Stimulated activated naive CD4-positive, alpha-beta T cell treated with Interleukin-2 at 50 U/mL for 16 hours (primary cell): ENCODE measurements at places on chromosomes 5 and 9.

DNA sequence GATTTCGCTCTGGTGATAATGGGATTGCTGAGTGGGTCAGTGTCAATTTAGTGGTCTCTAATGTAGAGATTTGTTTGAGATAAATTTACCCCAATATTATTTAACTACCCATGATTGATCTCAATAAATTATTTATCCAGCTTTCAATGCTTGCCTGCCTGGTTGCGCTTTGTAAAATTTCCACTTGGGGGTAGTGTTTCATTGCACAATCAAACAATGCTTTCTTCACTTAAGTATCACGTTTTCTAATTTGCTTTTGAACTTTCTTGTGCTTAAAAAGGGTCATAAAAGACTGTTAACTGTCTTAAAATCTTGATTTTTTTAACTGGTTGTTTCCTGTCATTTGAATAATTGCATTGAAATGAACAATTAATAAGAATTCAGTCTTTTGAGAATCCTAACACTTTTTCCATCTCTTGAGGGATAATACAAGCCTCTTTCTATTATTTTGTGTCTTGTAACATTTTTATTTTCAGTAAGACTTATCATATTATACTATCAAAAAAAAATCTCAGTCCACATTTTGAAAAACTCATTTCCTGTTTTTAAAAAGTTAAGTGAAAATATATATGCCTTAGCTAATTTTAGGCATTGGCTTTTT, 18.7 kb downstream of the HSD17B4 start:
- DNase-seq = no peak

DNA sequence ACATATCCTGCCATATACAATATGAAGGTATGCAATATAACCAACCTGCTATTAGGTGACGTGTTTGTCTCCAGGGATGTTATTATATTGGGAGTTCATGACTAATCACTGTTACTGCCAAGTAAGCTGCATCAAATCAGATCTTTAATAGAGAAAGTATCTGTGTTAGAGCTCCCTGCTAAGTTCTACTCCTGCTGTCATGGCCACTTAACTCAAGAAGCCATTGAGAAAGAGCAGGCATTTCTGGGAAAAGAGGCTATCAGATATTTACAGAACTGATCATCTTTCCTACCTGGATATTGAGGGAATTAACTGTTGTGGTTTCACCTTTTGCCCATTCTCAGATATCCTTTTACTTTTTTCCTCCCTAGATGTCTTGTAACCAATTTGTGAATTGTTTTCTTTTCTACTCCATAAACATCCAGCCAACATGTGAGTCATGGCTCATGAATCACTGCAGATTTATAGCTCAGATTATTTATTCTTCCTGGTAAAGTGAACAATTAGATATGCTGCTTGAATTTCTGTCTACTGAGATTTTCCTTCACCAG, 634.8 kb upstream of the FAM174A start:
- no peak for DNase-seq

DNA sequence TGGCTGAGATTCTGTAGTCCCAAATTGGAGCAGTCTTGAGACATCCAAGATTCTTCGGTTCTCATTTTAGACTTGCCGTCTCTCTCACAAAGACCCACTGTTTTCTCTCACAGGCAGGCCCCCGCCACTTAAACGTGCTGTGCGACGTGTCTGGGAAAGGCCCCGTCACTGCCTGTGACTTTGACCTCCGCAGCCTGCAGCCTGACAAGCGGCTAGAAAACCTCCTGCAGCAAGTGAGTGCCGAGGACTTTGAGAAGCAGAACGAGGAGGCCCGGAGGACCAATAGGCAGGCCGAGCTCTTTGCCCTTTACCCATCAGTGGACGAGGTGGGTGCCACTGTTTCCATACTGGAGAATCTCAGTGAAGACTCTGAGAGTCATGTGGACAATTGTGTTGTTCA, 97.2 kb downstream of the DOCK8 start:
- no peak for DNase-seq

DNA sequence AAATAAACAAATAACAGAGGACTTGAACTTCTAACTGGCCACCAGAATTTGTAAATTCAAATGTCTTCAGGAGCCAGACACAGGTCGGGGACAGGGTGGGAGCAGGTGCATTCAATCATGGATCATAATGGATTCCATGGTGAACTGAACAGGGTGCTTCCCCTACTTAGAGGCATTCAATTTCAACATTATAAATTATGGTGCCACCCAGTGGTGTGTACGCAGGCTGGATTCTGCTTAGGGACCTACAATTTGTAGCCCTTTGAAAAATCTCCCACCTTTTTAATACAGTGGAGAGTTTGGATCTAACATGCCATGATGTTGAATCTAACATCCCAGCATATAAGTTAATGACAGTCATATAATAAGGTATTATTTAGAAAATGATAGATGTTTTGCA, 22.3 kb downstream of the KLF9 start:
- no peak for DNase-seq

- no peak for DNase-seq
Measured at GRCh38 chr9:72327631-72328030, 37.4 kb downstream of the ZFAND5 start.

GRCh38 chr5:171442287-171443042, 23.0 kb downstream of the FGF18 start:
- DNase-seq = no peak

DNA sequence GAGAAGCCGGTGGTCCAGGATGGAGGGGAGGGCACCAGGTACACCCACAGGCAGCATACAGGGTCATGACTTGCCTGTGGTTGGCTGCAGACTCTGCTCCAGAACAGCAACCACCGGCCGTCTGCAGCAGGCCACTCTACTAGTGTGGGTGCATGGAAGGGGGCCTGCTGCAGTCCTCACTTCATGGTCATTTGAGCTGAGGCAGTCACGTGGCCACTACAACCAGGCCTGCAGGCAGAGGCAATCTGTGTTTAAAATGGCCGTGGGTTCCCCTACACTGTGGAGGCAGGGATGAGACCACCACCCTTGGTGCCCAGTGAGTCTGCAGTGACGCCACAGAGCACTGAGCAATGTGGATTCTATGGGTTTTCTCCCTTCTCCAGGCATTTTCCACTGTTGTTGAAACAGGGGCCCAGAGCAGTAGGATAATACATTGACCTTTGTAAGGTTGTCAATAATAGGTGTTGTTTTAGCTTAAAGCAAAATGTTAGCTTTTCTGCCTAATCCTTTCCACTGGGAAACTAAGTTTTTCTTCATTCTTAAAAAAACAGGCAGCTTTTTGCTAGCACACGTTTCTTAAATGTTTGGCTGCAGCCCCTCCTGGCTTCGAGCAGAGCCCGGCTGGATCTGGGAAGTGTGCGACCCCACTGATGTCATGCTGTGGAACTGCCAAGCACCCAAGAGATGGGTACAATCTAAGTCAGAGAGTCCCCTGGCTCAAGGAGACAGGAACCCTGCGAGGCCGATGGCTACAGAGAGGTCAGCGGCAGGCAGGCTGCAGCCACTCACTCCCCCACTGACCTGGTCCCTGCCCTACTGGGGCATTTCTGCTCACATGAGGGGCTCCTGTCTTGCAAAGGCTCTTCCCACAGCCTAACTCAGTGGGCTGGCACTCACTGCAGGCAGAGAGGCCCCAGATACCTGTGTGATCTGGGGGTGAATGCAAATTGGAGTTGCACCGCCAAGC, 21.2 kb downstream of the GADD45G start:
- DNase-seq = no peak

- DNase-seq = no peak
Measured at GRCh38 chr9:89742660-89743059, 137.8 kb downstream of the GADD45G start.

DNA sequence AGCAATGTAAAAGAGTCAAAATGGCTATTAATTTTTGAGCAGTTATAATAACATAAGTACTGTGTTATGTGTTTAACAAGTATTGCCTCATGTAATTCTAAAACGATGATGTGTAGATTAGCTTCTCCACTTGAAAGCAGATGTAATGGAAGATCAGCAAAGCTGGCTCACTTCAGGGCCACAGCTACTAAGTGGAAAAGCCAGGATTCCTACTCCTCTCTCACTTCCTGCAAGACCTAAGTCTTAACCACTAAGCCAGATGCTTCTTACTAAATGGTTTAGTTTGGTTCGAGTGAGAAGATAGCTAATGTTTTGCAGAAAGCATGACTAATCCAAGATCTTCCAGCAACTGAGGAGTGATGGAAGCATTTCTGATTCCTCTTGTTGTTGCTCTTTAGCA, 15.7 kb upstream of the TNC start:
- DNase-seq = no peak

- no peak for DNase-seq
Measured at GRCh38 chr9:21239911-21240310, at the start of gene IFNA14. TSS of gene IFNA14 (minus strand) at chr9:21240005. CDS start at chr9:21239935, 70 bp downstream.

GRCh38 chr5:111735583-111736270, 21.3 kb downstream of the NREP start:
- DNase-seq = no peak

DNA sequence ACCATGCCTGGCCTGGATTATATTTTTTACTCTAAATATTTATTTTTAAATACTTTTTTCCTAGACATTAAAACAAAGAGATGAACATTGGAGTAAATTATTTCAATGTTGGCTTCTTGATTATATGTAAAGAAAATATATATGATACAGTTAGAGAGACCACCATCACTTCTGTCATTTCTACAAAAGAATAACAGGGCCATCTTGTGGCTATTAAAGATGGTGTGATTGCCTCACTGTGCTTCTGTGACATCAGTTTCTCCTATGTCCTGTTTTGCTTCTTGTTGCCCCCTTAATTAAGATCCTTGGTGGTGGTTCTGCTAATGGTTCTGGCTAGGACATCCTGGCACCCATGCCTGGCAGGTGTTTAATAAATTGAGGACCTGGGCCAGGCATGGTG, 32.9 kb downstream of the NDFIP1 start:
- DNase-seq = no peak

DNA sequence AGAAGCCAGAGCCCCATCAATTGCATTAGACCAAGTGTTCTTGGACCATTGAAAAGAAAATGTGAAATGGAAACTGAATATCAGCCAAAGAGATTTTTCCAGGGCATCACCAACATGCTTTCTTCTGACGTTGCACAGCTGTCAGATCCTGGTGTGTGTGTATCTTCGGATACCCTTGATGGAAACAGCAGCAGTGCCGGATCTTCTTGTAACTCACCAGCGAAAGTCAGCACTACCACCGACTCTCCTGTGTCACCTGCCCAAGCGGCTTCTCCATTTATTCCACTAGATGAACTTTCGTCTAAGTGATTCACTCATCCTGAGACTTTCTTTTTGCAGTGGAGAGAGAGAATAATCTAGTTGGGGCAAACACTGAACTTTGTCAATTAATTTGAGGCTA, 75.7 kb downstream of the PIP5K1B start:
- no peak for DNase-seq

DNA sequence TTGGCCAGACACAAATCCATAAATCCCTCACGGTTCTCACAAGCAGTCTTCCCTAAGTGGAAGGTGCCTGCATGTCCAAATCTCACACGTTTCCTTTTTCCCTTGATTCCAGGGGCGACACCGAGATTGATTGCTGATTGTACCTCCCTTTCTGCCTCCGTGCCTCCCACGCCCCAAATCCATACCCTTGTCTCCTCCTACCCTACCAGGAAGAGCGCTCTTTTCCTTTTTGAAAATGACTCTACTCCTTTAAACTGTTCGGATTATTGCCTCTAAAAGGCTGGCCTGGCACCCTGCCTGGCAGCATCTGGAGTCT, 4.5 kb downstream of the STC2 start:
- DNase-seq = no peak

GRCh38 chr5:143063175-143063970, 293.2 kb downstream of the ARHGAP26 start:
- no peak for DNase-seq

GRCh38 chr9:33798545-33798944, 3.2 kb downstream of the PRSS3 start:
- no peak for DNase-seq

DNA sequence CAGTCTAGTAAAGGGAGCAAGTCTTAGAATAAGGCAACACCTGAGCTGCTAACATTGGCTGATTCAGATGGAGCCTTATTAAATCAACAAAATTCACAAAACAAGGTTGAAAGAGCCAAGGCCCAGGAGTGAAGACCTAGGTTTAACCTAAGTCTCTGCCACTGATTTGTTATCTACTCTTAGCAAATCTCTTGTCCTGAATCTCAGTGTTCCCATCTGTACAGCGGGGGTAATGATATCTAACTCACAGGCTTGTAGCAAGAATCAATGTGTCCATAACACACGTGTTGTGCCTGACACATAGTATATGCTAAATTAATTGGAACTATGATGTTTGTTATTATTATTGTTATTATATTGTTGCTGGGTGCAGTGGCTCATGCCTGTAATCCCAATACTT, 61.0 kb downstream of the PDE6A start:
- no peak for DNase-seq

GRCh38 chr5:55997742-55998351, 3.1 kb upstream of the IL6ST start:
- DNase-seq = no peak
